ENCODE measurements at places on chromosomes 6 and 20.

- no peak for DNase-seq
Observed at GRCh38 chr6:157186785-157187181, 136.5 kb downstream of the TMEM242 start.

DNA sequence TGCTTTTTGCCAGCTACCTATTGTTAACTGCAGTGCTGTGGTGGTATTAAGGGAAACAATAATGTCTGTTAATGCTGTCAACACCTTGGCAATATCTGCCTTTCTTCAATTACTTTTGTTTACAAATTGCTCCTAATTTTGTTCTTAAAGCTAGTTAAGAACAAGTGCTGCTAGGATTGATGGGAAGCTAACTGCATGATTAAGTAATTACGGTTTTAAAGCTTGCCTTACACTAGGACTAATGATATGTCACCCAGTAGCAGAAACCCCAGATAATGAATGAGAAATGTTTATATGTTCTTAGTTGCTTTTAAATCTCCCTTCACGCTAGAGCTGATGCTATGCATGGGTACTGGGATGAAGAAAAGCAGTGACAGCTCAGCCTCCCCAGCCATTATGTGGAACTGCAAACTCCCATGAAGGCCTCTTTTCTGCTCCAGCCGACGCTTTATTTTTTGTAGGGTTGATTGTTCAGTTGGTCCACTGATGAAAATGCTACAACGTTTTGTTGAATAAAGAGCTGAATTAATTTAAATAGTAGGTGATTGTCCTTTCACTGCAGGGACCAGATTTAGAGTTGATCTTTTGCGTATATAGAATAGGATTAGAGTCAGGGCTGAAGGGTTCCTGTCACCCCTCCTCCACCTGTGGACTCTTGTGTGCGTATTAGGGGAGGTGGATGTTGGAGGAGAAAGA lies 610.5 kb downstream of the TFAP2B start:
- no peak for DNase-seq

- DNase-seq = no peak
Observed at GRCh38 chr6:143939364-143939763, 68.7 kb downstream of the PLAGL1 start.

DNA sequence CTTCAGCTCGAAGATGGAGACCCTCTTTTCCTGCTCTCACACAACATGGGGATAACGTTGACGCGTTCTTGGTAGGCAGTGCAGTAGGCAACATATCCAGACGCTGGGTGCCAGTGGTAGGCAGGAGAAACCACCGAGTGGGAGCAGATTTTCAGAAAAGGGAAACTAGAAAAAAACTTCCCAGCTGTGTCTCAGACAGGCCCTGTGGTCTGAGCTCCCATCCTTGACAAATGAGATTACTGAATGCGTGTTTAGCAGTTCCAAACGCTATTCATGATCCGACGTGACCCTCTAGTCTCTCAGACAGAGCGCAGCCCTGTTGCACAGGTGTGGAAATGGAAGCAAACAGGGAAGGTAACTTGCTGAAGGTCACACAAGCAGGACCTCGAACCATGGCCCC lies 83.9 kb upstream of the DUSP22 start:
- DNase-seq = no peak

- peak; percentile 68 for DNase-seq
Observed at GRCh38 chr20:25294459-25295385, 46.8 kb downstream of the PYGB start.

- no peak for DNase-seq
Observed at GRCh38 chr6:138817799-138818198, 21.9 kb downstream of the ECT2L start.

- DNase-seq = no peak
Observed at GRCh38 chr6:113009682-113010081, 662.6 kb downstream of the RFPL4B start.

DNA sequence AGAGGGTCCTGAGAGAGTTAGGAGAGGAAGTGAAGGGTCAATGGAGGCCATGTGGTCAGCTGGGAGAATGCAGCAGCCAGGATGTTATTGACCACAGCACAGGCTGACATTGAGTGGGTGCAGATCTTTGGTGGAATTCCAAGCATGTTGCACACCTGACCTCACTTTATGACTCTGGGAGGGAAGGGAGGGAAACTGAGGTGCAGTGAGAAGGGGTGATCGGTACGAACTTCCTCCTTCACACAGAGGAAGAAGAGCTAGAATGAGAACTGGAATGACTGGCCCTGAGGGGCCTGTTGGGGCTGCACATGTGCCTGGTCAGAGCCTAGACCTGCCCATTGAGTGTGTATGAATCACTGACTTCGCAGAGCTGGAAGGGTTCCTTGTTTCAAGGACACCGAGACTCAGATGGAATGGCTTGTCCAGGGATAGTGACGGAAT lies 9.8 kb downstream of the FAM83D start:
- DNase-seq = no peak

GRCh38 chr6:139354189-139354588 lies 20.3 kb downstream of the CITED2 start:
- no peak for DNase-seq

DNA sequence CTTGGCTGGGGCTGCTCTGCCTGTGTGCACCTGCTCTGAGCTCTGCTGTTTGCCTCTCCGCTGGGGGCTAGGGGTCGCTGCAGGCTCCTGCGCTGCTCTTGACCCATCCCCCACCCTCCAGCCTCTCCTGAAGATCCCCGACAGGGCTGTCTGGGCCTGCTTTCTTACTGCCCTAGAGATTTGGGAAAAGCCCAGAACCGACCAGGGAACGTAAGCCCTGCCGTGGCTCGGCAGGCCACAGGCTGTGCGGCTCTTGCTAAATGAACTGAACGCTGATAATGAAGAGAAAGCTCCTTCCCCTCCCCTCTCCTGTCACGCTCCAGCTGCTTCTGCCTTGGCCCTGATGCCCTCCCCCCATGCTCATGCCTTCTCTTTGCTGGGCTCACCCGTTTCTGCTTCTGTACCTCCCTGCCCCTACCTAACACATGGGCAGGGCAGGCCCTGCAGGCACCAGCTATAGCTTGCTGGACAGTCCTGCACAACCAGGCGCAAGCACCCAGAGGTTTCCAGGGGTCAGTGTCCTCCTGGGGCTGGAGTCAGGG lies 32.0 kb upstream of the PCMTD2 start:
- DNase-seq = no peak

DNA sequence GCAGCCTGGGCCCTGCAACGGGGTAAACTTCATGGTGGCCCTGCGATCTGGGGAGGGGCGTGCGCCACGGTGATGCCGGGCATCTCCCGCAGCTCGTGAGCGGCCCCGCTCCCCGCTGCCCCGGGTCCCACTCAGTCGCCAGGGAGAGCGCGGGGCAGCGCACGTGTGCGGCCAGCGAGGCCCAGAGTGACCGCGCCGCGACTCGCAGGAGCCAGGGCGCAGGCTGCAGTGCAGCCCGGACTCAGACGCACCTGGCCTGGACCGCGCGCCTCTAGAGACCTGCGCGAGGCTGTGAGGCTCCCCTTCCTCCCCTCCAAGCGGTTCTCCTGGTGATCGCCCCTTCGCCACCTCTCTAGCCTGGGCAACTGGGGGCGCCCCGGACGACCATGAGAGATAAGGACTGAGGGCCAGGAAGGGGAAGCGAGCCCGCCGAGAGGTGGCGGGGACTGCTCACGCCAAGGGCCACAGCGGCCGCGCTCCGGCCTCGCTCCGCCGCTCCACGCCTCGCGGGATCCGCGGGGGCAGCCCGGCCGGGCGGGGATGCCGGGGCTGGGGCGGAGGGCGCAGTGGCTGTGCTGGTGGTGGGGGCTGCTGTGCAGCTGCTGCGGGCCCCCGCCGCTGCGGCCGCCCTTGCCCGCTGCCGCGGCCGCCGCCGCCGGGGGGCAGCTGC lies 652 bp downstream of the BMP6 start:
- DNase-seq = no peak

DNA sequence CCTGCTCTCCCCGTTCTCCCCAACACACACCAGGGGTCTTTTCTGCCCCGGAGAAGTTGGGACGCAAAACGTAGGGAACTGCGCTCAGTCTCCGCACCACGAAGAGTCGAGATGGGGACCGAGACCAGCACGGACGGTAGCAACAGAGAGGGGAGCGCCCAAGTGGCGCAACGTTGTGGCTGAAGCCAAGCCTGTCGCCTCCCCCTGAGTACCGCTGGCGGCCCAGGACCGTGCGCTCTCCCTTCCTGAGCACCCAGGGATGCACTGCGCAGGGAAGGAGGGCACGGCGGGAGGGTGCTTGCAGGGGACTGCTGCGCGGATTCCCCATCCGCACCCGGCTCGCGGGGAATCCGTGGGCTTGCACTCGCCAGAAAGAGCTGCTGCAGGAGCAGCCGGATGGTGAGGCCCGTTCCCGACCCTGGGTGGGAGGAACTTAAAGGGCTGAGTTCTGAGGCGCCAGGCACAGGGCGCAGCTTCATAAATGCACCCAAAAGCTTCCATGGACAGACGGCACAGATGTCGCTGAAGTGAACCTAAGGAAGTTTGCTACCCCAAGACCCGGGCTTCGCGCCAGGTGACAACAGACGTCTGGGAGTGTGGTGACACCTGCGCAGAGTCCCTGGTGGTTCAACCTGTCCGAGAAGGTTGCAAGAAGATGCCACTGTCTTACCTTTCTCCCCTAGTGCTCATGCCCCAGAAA lies 178.7 kb downstream of the TBXT start:
- no peak for DNase-seq

- no peak for DNase-seq
Observed at GRCh38 chr6:11835065-11835464, 56.5 kb upstream of the ADTRP start.

- no peak for DNase-seq
Observed at GRCh38 chr20:17479063-17479657, 52.0 kb downstream of the BFSP1 start.

GRCh38 chr6:7468382-7469081 lies 72.9 kb upstream of the DSP start:
- no peak for DNase-seq

- DNase-seq = no peak
Observed at GRCh38 chr20:48470141-48470540, 357.7 kb downstream of the PREX1 start.

DNA sequence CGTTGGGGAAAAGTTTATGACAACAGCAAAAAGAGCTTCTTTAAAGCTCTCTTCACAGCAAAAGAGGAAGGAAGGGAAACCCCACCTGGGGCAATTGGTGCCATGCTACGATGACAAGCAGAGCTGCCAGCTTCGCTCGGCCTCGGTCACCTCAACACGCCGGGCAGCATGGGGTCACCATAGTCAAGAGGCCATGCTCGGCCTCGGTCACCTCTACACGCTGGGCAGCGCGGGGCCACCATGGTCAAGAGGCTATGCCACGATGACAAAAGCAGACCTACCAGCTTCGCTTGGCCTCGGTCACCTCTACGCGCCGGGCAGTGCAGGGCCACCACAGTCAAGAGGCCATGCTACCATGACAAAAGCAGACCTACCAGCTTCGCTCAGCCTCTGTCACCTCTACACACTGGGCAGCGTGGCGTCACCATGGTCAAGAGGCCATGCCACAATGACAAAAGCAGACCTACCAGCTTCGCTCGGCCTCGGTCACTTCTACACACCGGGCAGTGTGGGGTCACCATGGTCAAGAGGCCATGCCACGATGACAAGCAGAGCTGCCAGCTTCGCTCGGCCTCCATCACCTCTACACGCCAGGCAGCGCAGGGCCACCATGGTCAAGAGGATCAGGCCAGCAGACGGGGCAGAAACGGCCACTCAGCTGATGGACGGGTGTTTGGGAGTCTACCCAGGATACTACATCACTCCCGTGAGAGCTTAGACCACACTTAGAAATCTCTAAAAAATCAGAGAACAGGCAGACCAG lies 12.1 kb downstream of the APMAP start:
- no peak for DNase-seq

DNA sequence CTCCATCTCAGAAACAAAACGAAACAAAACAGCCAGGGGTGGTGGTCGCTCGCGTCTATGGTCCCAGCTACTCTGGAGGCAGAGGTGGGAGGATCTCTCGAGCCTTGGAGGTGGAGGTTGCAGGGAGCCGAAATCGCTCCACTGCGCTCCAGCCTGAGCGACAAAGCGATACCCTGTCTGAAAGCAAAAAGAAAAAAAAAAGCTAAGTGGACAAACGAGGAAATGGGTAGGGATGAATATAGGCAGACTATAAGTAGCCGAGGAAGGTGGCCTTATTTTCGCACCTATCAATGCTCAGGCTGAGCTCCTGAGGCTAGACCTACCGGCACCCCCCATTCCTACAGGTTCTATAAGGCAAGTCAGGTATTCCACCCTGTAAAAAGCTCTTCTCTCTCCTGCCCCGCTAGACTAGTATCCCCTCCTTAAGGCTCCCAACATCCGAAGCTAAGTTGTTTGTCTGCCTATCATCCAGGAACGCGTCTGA lies 650 bp upstream of the CASP8AP2 start:
- DNase-seq = no peak

DNA sequence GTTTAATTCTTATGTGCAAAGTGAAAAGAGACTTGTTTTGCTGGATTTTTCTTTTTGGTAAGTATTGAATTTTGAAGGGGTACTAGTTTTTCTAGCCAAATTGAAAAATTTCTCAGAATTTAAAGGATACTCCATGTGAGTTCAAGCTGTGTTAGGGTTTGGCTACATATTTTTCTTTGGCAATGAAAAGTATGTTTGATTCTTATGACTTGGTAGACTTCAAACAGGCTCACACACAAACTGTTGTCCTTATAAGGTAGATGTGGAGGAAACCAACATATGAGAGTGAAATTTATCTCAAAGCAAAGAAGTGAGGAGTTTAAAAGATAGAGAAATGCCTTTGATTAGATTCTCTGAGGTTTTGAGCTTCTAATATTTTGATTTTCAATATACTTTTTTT lies 356.7 kb downstream of the BCKDHB start:
- no peak for DNase-seq

- no peak for DNase-seq
Observed at GRCh38 chr6:167767715-167768107, 59.0 kb upstream of the AFDN start.

DNA sequence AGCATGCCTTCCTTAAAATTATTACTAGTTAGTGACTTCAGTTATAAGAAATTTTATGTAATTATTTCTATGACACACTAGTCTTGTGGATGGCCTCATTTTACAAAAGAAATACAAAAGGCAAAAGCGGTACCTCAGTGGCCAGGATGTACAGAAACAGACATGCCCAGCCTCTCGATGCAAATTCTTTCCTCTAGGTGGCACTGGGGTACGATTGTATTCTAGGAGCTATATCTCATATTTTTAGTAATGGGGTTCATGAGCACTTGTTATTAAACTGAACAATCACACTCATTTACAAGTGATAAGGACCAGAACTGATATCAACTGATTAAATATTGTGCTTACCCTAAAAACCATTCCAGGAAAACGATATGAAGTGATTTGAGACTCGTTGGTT lies 59.8 kb downstream of the SOD2 start:
- no peak for DNase-seq

DNA sequence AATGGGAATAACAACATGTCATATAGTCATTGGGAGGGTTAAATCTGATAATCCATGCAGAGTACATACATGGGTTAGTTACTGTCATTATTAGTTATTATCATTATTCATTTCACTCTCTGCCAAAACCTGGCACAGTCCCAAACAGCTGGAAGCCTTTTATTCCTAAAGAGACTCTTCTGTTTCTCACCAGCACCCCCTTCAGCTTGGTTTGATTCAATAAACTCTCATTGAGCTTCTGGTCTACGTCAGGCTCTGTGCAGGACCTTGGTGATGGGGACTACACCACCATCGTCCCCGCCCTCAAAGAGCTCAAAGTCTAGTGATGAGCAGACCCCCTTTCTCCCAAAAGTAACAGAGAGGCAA lies 2.3 kb downstream of the KCNK15 start:
- no peak for DNase-seq

- DNase-seq = no peak
Observed at GRCh38 chr6:52049252-52050050, 38.0 kb downstream of the PKHD1 start.

All from activated T-cell treated with anti-CD3 and anti-CD28 coated beads, Interleukin-2, amount 50 U/mL, for 1 hour (primary cell).